ENCODE measurements at places on chromosomes 5 and 9.
A peak's percentile ranks its signal among the peaks of the same experiment; 100 is the strongest.

- no peak for DNase-seq
These were observed 11.9 kb upstream of the EQTN start for GRCh38 chr9:27308691-27309390.

DNA sequence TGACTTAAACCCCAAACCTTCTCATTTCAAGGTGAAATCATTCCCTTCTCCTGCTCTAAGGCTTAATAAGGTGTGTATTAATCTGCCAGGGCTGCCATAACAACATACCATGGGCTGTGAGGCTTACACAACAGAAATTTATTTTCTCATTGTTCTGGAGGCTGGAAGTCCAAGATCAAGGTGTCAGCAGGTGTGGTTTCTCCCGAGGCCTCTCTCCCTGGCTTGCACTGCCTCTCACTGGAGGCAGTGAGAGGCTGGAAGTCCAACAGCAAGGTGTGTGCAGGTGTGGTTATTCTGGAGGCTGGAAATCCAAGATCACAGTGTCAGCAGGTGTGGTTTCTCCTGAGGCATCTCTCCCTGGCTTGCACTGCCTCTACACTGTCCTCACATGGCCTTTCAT lies 280.3 kb upstream of the TUT7 start:
- no peak for DNase-seq

DNA sequence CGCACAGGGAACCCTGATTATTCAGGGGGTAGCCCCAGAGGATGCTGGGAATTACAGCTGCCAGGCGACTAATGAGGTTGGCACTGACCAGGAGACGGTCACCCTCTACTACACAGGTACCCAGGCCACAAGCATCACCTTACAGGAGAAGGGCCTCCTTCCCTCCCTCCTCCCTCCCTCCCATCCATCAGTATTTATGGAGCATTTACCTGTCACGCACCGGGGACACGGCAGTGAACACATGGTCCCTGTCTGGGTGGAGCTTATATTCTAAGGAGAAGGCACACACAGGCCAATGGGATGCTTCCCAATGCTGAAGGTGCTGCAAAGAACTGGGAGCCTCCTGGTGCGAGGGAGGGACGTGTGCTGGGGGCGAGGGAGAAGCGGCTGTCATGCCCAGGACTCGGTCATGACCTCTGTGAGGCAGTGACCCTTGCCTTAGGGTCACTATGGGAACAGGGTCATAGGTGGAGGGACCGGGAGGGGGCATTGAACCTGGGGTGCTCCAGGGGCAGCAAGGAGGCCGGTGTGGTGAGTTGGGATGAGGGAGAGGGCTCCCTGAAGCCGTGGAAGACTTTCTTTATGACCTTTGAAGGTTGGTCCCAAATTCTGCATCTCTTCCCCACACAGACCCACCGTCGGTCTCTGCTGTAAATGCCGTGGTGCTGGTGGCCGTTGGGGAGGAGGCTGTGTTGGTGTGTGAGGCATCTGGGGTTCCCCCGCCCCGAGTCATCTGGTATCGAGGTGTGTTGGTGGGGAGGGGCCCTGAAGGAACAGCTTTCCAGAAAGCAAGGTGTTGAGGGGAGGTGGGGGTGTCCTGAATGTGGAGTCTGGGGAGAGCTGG lies 41.5 kb downstream of the HMCN2 start:
- DNase-seq, result no peak

DNA sequence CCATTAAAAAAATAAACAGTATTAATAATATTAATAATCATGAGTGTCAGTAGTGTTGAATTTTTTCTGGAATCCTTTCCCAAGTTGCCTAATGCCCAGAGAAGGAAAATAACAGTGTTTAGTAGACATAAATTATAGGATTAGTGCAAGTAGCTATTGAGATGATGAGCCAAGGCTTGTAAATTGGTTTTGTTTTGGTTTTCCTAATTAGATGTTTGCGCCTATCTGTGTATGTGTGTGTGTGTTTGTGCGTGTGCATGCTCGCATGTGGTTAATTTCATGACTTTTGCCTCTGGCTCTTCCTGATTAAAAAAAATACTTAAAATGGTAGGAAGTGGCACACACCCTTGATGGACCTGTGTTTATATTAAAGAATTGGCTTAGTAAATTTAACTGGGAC lies 55.4 kb downstream of the FXN start:
- DNase-seq, result no peak

DNA sequence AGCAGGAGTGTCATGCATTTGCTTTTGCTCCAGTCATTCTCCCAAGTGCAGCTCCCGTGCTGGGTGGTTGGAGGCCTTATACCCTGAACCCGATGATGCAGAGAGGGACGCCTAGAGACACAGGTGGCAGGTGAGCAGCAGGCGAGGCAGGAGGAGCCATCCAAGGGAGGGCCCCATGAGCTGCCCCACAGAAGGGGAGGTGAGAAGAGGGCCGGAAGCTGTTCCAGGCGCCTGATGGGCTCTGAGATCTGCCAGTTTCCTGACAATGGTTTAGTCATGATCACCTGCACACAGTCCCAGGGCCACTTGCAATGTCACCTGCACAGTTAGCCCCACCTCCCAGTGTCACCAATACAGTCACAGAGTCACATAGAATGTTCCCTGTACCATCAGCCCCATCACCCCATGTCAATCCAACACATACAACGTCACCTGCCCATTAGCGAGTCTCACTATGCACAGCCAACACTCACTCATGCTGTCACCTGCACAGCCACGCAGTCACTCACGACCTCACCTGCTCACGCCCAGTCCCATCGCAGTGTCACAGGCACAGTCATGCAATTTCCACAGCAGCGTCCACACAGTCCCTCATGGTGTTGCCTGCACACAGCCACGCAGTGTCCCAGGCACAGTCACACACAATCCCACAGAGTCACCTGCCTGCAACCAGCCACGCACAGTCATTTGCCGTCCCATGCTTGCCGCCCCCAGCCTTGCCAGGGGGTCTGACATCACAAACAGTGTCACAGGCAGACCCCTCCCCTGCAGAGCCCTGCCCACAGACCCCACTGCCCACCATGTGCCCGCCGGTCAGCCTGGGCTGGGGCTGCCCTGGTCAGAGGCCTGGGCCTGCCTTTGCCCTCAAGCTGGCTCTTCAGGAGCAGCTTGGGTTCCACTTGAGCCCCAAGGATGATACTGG lies 113.4 kb downstream of the LHX2 start:
- no peak for DNase-seq

- no peak for DNase-seq
These were observed 12.5 kb downstream of the QRFP start for GRCh38 chr9:130884111-130884531.

DNA sequence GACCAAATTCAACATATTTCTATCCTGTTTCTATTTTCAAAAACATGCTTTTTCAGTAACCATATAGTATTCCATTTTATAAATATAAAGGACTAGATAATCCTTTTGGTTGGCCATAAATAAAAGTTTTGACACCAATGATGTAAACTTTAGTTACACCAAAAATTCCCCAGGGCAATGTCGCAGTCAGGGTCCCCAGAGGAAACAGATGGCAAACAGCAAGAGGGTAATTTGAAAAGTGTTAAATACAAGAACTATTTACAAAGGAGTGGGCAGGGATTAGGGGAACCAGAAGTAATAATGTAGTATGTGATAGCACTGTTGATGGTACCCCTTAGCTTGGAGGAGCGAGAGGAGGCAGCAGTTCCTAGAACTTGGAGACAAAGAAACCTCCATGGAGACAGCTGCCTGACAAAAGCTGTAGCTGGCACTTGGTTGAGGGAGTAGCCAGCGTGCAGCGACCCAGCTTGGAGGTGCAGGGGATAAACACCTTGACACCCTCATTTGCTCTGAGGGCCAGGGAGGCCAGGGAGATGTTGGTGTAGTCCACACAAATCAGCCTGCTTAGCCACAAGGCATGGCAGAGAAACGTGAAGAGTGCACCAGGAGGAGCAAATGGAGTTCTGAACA lies 18.3 kb upstream of the MSANTD3 start:
- DNase-seq, result no peak

GRCh38 chr9:91904588-91905236 lies 45.3 kb downstream of the ROR2 start:
- no peak for DNase-seq

DNA sequence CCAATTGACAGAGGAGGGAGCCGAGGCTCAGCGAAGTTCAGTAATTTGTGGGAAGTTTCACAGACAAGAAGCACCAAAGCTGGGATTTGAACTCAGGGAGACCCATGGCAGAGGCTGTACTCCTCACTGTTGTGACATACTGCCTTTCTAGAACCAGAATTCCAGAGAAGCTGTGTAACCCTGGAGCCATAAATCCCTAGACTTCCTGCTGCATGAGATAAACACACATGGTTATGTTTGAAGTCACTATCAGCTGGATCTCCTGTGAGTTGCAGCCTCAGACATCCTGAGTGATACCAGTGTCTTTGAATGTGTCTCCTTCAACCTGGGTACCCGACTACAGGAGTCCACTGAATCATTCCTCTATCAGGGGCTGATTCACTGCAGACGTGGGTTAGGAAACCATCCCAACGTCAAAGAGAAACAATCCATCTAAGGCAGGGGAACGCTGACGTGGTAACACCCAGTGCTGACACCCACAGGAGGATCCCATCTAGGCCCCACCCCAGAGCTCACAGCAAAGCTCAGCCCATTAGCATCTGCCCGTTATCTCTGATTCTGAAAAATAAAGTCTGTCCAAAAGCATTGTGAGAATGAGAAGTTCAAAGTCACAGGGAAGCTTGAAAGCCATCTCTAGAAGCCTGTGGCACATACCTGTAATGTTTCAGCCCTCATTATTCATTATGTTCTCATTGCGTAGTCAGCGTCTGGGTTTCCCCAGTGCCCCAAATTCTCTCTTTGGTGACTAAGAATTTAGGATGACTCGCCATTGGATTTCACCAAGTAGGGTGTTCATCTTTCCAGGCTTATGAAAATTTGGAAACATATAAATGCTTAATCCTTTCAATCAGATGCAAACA lies 36.3 kb upstream of the BASP1 start:
- DNase-seq, result peak; percentile 94

DNA sequence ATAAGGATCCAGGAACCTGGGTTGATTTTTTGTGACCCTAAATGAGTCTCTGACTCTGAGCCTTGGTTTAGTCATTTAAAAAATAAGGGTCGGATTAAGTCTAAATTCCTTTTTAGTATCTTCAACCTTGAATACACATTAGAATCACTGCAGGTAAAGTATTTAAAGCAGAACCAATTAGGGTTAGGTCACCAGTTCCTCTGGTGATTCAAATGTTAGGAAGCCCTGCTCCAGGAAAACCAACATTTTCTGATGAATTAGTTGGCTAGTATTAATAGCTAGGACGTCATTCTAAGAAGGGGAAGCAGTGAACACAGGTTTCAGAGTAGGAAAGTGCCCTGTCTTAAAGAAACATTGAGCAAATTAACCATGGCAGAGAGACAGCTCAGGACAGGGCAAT lies 31.4 kb upstream of the BRINP1 start:
- no peak for DNase-seq

GRCh38 chr5:98516701-98517100 lies 256.8 kb upstream of the RGMB start:
- no peak for DNase-seq

DNA sequence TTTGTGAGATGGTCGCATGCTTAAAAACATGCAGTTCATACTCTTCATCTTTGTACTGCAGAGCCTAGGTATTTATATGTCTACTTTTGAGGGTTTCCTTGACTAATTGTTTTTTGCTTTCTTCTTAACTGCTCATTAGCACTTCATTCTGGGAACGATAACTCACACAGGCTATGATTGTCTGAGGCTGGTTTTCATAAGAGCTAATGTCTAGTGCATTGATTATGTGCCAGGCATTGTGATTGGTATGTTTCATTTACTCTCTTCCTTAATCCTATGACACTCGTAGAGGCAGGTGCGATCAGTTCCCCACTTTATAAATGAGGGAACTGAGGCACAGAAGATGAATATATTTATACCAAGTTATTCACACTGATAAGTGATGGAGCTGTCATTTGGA lies 93.6 kb downstream of the INSYN2B start:
- no peak for DNase-seq

- no peak for DNase-seq
These were observed 2.1 kb upstream of the UIMC1 start for GRCh38 chr5:177008716-177009115.

DNA sequence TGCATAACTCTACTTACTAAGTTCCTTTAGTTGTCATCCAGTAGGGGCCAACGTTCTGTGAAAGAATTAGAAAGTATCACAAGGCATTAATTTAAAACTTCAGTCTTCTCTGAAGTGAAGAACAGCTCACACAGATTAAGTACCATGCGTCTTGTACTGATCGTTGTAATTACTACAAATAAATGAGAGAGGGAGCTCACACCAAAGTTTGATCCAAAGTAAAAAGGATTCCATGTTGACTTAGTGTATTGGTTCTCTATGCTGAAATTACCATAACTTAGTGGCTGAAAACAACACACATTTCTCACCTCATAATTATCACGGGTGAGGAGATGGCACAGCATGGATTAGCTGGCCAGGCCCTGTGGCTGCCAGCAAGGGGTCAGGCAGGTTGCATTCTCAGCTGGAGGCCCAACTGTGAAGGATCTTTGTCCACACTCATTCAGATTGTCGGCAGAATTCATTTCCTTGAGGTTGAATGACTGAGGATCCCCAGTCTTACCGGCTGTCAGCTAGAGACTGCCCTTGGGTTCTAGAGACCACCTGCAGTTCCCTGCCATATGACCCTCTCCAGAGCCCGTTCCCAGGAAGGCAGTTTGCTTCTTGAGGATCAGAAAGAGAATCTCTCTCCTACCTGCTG lies 169.1 kb downstream of the YTHDC2 start:
- DNase-seq, result peak; percentile 13

GRCh38 chr5:87410931-87411330 lies 1.8 kb downstream of the CCNH start:
- DNase-seq, result peak; percentile 86

DNA sequence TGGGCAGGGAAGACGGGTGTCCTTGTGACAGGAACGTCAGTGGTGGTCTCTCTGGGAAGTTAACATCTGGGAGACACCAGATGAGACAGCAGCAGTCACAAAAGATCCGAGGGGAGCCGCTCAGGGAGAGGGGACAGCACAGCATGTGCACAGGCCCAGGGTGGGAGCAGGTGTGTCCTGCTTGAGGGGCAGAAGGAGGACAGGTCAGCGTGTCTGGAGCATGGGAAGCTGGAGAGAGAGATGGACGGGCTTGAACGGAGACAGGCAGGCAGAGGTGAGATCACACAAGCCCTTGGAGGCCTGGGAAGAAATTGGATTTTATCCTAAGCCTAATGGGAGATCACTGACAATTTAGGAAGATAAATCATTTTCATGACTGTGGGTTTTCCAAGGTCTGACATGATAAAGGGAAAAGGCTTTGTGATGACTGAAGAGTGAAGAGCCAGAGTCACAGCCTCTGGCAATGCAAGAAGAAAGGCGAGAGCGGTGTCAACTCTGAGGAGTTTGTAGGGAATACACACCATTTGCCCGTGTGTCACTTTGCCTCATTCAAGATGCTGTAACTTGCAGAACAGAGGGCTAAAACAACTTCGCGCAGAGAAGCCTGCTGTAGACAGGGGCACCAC lies 88.3 kb downstream of the FSTL4 start:
- no peak for DNase-seq

- DNase-seq, result no peak
These were observed 5.9 kb upstream of the EGR1 start for GRCh38 chr5:138459311-138459933.

Measured in cardiac fibroblast (primary cell).